Thymus (tissue), 14 donors: ENCODE measurements at places on chromosomes 12 and 14. TPM values are rescaled to one million over a fixed set of nuclear protein-coding genes. Genes with fewer than 3 reads are reported as not detected.

CELA1 gene
- 0.71 TPM for polyA plus RNA-seq

LMNTD1 gene
- 0.14 TPM for polyA plus RNA-seq

RNASE1 gene
- polyA plus RNA-seq = 491 TPM

HOXC5 gene
- not detected for polyA plus RNA-seq

DLGAP5 gene
- 3.0 TPM for polyA plus RNA-seq

CRACR2A gene
- 7.3 TPM for polyA plus RNA-seq

TRPV4 gene
- 0.59 TPM for polyA plus RNA-seq

PAX9 gene
- polyA plus RNA-seq = 30.9 TPM

FAIM2 gene
- polyA plus RNA-seq = 0.41 TPM

RFLNA gene
- 0.59 TPM for polyA plus RNA-seq

DNA sequence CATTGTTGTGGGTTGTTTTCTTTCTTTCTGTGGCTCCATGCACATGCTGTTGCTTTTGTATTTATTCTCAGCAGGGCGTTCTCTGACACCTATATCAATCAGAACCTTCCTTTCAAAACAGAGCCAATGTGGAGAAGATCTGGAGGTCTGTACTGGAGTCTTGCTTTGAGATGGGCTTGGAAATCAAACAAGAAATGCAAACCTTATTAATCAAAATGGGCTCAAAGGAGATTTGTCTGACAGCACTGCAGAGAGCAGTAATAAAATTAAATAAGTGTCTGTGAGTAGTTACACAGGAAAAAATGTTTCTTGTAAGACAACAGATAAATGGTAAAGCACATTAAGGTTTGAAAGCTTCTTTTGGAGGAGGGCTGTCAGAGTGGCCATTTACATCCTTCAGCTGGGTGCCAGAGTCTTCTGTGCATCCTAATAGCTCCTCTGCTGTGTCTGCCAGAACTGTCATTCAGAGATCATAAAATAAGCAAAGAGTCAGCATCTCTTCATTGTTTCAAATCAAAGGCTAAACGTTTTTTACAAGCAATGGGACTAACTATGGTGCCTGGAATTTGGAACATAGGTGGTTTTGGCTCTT is 414.3 kb downstream of the NAV3 start:
- no peak for DNase-seq

DNA sequence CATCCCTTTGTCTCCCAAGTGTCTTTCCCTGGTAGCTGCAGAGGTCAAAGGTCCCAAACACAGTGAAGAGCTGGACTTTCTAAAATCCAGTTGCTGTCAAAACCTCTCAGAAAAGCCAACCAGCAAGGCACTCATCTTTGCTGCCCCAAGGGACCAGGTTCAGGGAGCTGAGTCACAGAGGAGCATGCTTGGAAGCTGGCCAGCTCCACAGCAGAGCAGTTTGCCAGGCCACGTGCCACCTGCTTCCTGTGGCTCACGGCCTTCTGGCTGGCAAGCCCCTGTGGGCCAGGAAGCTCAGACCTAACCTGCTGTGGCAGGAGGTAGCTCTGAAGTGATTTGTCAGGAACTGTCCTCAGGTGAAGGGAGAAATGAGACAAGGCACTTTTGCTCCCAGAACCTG is 3.6 kb downstream of the ISCU start:
- DNase-seq = no peak

- no peak for DNase-seq
Observed at GRCh38 chr12:126431767-126432166, 1366.5 kb downstream of the AACS start.

DNA sequence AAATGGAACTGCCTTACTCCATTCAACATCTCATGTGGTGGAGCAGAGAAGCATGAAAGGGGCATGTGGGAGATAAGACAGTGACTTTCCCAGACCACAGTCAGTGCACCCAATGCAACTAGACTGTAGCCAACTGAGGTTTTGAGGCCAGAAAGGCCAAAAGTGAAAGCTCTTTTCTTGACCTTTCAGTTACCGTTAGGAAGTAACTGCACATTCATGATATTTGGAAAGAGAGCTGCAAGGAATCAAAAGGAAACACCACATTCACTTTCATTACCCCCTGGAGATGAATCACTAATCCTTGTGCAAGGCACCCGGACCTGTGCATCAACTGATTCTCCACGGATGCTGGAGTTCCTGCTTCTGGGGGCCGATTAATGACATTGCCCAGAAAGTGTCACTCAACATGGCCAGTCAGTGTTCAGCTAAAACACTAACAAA is 72.9 kb upstream of the ELK3 start:
- no peak for DNase-seq

DNA sequence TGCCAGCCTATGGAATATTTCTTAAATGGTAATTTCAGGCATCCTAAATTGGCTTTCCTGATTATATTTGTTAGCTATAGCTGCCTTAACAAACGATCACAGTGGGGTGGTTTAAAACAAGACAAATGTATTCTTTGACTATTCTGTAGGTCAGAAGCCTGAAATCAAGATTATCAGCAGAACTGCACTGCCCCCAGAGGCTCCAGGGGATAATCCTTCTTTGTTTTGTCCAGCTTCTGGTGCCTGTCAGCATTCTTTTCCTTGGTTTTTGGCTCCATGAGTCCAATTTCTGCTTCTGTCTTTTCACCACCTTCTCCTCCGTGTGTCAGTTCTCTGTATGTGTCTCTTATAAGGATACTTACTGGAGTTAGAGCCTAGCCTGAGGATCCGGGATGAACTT is 1282.2 kb upstream of the USP15 start:
- DNase-seq = no peak

GRCh38 chr12:98465950-98466602 is 49.3 kb upstream of the TMPO start:
- DNase-seq = no peak

DNA sequence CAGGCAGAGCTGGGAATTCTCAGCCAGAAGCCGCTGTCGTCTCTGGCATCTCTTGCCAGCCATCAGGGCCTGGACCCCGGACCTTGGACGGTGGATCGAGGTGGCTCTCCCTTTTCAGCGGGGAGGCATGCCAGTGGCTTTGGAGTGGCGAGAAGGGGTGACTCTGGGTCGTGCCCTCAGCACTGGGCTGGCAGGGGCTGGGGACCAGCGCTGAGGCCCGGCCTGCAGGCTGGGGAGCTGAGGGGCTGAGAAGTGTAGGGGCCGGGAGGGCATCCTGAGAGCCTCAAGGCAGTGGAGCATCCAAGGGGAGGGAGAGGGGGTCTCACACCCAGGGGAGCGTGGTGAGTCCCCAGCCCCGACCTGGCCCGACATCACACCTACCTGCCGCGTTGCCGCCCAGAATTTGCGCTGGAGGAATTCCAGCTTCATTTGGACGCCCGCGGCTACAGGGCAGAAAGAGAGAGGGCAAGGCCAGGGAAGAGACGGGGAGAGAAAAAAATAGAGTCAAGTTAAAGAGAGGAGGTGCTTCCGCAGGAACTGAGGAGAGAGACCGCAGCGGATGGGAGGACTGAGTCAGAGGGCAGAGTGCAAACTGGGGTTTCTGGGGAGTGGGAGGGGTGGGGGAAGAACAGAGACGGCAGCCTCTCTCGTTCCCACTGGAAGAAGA is 9.0 kb upstream of the LRTM2 start:
- DNase-seq = no peak

- DNase-seq = no peak
Observed at GRCh38 chr12:51118706-51119105, 35.3 kb upstream of the CSRNP2 start.

DNA sequence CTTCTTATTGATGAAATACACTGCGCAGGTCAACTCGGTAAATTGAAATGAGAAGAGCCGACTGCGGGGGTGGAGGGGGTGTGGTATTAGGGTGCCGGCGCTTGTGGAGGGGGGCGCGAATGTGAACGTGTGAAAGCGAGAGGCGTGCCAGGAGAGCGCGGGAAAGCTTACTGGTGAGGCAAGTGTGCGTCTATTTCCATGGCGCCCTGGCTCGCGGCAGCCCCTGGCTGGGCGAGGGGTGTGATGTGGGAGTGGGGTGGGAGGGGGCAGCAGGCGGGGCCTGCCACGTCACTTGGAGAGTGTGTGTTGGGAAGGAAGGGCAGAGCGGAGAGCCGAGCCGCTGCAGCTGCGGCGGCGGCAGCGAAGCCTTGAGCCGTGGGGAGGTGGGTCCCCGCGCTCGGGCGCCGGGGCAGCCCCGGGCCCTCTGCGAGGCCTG is 88.8 kb downstream of the GALNT8 start:
- no peak for DNase-seq

DNA sequence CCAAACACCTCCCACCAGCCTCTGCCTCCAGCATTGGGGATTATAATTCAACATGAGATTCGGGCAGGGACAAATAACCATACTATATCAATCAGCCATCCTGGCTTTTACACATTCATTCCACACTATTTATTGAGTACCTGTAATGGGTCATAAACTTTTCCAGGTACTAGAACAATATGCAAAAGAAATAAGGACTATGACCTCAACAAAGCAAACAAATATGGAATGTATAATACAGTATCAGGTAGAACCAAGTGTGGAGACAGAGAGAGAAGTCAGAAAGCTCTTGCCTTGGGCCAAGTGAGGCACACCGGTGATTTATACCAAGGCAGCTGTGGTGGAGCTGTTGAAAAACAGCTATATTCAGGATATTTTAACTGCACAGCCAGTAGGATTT is 116.3 kb downstream of the TSPAN8 start:
- DNase-seq = no peak

DNA sequence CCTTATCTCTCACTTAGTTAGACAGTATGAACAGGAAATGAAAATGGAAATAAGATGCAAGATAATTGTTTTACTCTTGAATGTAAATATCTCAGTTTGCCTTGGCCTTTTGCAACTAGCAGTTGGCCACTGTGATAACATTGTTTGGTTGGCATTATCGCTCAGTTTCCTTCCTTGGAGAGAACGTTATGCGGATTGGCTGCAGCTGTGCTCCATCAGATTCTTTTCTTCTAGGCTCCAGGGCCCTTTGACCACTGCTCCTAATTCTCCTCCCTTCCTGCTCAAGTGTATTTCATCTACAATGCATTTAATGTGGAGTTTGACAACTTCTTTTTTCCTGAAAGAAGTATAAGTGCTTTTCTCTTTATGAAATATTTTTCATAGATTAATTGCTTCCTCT is 284.2 kb downstream of the ADAMTS20 start:
- no peak for DNase-seq

- DNase-seq = no peak
Observed at GRCh38 chr12:124451637-124452243, 115.7 kb downstream of the NCOR2 start.

- peak; percentile 4 for DNase-seq
Observed at GRCh38 chr14:74085047-74085637, 386 bp downstream of the LIN52 start.

- peak; percentile 13 for DNase-seq
Observed at GRCh38 chr12:5022465-5023061, 21.1 kb upstream of the KCNA5 start.

DNA sequence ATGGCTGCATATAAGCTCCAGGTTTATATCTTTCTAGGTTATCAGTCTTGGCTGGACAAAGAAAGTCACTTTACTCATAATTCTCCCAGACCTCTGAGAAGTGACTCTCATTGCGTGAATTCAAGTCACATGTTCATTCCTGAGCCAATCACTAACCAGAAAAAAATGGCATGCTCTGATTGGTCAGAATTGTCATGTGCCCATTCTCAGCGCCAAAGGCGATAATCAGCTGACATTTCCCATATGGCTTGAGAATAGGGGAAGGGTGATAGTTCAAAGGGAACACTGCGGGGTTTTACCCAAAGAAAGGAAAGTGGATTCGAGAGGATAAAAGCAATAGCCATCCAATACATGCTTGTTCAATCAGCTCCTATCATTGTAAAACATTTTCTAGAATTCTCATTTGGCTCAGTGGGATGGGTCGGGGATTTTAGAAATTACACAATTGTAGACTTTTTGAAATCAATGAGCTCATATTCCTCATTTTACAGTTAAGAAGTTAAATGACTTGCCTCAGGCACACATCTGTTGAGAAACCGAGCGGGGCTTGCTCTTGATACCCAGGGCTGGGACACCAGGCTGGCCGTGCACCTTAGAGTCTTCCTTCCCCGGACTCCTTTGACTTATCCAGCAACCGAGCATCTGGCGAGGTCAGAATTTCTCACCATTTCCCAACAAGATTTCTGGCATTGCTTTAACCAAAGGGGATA is 454.0 kb upstream of the TBX3 start:
- no peak for DNase-seq

GRCh38 chr14:91829511-91829910 is 37.8 kb downstream of the TC2N start:
- DNase-seq = no peak

GRCh38 chr12:33438851-33439586 is 600 bp downstream of the SYT10 start:
- no peak for DNase-seq

DNA sequence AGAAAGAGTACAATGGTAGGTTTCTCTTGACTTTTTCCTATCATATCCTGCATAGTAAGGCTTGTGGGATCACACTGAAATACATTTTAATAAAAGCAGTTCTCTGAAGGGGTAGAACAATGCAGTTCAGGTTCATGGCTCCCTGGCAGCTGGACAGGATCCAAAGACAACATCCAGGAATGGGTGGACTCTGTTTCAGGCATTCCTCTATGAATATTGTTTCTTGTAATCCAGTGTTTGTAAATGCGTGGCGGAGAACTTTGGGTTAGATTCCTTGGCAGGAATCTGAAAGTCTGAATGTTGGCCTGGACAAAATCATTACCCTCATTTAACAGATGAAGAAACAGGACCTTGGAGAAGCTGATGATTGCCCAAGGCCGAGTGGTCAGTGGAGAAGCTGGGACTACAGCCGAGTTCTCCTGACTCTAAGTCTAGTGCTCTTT is 43.5 kb downstream of the SYNE2 start:
- no peak for DNase-seq

DNA sequence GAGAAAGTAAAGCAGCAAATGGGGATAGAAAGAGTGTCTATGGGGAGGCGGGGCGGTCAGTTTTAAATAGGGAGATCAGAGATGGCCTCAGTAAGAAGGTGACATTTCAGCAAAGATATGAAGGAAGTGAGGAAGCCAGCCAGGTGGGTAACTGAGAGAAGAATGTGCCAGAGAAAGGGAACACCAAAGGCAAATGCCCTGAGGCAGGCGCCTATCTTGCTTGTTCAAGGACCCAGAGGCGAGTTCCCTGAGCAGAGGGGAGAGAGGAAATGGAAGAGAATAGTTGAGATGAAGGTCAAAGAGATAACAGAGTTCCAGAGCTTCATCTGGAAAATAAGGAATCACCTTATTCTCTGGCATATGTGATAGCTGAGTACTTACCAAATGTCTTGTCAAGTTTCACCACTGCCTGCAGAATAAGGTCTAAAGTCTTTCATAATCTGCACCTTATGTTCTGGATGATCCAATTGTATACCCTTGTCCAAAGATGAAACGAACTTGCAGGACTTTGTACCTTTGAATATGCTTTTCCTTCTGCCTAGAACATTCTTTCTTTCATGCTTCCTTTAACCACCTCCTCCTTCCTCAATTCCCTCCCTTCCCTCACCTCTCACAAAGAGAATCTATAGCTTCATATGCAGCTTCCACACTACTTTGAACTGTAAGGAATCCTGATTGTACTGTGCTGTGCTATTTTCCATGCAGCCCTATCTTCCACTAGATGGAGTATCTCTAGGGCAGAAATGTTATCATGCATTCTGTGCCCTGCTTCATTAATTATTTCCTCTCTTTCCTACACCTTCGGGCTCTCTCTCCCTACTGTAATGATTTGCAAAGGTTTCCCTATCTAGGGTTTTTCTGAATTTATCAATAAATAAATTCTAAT is 38.5 kb downstream of the GNPTAB start:
- DNase-seq = no peak
